ENCODE measurements at places on chromosomes 2 and 18.

- DNase-seq, result no peak
Observed at GRCh38 chr2:128291161-128291843, 27.4 kb downstream of the HS6ST1 start.

DNA sequence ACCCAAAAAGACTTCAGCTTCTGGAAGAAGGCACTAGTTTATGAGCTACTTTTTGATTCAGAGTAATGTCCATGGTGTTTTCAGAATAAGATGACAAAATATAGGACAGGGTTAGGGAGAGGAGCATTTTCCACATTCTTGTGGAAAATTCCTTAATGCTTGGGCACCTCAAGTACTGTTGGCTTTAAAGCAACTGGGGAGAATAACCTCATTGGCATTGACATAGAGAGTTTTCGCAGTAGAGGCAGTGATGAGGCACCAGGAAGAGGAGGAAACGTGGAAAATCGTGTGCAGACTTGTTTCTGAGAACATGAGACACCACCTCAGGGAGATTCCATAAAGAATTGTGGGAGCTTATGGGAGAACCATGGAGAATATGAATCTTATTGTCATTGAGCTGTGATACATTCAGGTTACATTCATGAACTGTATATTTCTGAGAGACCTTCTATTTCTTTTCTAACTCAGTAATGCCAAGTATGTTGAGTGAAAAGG, 929.0 kb upstream of the NRXN1 start:
- no peak for DNase-seq

GRCh38 chr18:49026501-49027373, 76.0 kb upstream of the SMAD7 start:
- no peak for DNase-seq

- DNase-seq, result no peak
Observed at GRCh38 chr18:23805898-23806297, 116.6 kb downstream of the LAMA3 start.

DNA sequence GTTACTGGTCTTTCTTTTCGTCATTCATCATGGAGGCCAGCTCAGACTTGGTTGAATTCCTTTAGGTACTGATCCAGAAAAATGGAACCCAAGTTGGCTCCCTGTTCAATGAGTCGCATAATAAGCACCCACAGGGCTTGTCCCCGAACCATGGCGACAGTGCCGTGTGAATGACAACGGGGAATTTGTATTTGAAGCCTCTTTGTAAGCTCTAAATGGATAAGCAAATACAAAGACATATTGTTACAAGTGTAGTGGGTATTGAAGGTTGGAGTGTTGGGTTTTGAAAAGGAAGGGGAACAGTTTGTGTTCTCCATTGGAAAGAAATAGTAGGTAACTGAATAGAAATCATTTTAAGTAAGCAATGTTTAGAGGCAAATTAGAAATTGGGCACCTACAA, 288.9 kb downstream of the SLC4A3 start:
- DNase-seq, result no peak

GRCh38 chr2:80256782-80257167, 47.8 kb downstream of the LRRTM1 start:
- DNase-seq, result no peak

DNA sequence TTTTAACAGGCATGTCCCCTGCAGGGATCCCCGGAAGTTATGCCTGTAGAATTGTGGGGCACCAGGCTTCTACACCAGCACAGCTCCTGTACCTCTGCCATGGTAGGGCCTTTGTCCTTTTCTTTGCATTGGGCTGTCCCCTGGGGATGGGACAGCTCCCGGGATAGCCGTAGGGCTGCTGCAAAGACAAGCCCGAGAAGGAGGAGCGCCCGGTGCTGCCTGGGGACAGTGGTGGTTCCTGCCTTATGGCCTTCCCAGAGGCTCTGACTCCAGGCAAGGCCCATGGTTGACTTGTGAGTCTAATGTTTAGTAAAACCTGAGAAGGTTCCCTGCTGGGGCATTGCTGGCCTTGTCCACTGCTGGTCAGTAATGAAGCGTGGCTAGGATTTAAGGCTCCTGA, 30.9 kb downstream of the TMEM37 start:
- DNase-seq, result no peak

DNA sequence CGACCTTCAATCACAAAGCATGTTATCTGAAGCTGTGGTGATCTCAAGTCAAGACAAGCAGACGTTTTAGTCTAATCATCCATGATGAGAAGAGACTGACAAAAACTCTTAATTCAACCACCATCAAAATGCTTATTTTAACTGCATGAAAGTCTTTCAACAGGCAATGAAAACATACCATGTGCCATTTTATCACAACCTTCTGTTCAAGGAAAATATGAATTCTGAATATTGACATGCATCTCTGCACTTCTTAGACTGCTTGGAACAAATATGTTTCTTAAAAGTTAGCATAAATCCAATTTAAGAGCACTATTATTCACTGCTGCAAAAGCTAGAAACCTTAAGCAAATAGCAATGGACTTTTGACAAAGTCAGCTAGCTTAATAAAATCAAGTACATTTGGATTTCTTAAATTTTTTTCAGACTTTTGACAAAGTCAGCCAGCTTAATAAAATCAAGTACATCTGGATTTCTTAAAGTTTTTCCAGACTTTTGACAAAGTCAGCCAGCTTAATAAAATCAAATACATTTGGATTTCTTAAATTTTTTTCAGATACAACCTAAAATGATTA, 70.9 kb downstream of the OLA1 start:
- DNase-seq, result no peak

- no peak for DNase-seq
Observed at GRCh38 chr2:127125821-127126220, 18.9 kb upstream of the BIN1 start.

DNA sequence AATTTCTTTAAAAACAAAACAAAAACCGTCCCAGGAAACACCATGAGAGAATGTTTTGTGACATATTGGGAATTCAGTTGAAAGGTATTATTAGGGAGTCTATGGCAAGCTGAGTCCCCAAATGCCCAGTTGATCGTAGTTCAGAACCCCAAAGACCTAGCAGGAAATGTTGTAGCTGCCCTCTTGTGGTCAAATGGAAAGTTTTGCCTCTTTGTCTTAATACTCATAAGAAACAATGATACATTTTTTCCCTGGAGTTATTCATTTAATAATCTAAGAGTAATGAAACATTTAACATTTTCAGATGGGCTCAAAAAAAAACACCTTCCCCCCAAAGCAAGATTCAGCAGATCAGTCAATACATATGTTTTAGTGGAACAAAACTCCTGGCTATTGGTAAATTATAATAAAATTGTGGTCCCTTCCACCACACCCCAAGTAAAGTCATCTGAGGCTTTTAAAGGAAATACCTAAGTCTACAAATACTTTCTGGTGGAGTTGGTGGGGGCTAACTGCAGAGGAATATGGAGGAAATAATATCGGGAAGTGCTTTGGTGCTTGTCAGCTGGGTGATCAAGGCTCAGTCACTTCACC, 37.8 kb upstream of the EFEMP1 start:
- DNase-seq, result peak; percentile 21

- DNase-seq, result no peak
Observed at GRCh38 chr2:147873859-147874483, 29.1 kb downstream of the ACVR2A start.

GRCh38 chr2:10659898-10660568, 29.7 kb downstream of the NOL10 start:
- peak; percentile 63 for DNase-seq

- no peak for DNase-seq
Observed at GRCh38 chr18:44356566-44357157, 324.0 kb upstream of the SETBP1 start.

- DNase-seq, result peak; percentile 58
Observed at GRCh38 chr2:86623494-86624266, at the start of gene RNF103. TSS of gene RNF103 (minus strand) at chr2:86623865. CDS start at chr2:86622886, 979 bp downstream.
